ENCODE measurements at places on chromosomes 6 and 20. TPM values are rescaled to one million over a fixed set of nuclear protein-coding genes. Genes with fewer than 3 reads are reported as not detected.

FOXQ1 gene
- total RNA-seq = 2.0 TPM

DAAM2 gene
- total RNA-seq = 0.87 TPM

SOBP gene
- total RNA-seq = 2.5 TPM

ADGRG6 gene
- 45.4 TPM for total RNA-seq

MPC1 gene
- 21.2 TPM for total RNA-seq

CYP39A1 gene
- 1.3 TPM for total RNA-seq
